ENCODE measurements at places on chromosomes 4 and X. TPM values are rescaled to one million over a fixed set of nuclear protein-coding genes. Genes with fewer than 3 reads are reported as not detected.

SH3RF1 gene
- 23.1 TPM for total RNA-seq

PARM1 gene
- 0.20 TPM for total RNA-seq

PAGE5 gene
- total RNA-seq: not detected

MAGEB5 gene
- not detected for total RNA-seq

EDA2R gene
- total RNA-seq: 31.1 TPM

NKX3-2 gene
- under 0.01 TPM for total RNA-seq

KLHL13 gene
- total RNA-seq: 2.9 TPM

AR gene
- 13.2 TPM for total RNA-seq

ADH7 gene
- not detected for total RNA-seq

RGN gene
- 0.98 TPM for total RNA-seq

TLR3 gene
- total RNA-seq: 3.9 TPM

CXCL8 gene
- 14.3 TPM for total RNA-seq

SSX7 gene
- not detected for total RNA-seq

ARHGAP36 gene
- total RNA-seq: not detected

NHS gene
- 0.98 TPM for total RNA-seq

WAS gene
- 0.20 TPM for total RNA-seq

CXCL10 gene
- under 0.01 TPM for total RNA-seq

AMMECR1 gene
- 15.1 TPM for total RNA-seq

PCDH18 gene
- total RNA-seq: 100 TPM

CFAP47 gene
- not detected for total RNA-seq

DDX53 gene
- total RNA-seq: not detected
